ENCODE measurements at places on chromosomes 2 and 18.

DNA sequence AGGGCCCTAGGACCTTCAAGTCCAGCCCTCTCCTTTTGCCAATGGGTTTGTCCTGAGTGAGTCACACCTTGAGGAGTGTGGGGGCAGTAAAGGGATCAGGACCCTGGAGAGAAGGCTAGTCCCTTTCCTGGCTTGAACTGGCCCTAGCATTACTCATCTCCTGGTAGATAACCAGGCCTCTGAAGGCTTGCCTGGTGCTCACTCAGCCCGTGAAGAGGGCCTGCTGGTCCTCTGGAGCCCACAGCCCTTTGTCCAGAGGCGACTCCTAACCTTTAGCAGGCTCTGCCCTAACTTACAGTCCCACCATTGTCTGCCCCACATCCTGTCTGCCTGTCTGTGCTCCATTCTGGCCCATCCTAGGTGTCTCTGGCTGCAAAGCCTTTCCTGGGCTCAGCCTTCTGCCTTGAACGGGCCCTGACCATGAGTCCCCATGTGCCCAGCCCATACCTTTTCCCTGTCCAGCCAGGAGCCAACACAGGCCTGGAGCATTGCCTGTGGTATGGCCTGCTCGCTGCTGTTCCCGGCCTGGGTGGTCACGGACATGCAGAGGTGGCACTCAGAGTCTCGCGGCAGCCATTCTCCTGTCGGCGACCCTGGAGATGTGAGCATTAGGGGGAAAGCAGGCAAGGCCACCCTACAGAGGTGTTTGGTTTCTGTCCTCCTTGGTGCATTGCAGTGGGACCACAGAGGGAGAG lies 5.0 kb downstream of the SFTPB start:
- DNase-seq, result no peak

DNA sequence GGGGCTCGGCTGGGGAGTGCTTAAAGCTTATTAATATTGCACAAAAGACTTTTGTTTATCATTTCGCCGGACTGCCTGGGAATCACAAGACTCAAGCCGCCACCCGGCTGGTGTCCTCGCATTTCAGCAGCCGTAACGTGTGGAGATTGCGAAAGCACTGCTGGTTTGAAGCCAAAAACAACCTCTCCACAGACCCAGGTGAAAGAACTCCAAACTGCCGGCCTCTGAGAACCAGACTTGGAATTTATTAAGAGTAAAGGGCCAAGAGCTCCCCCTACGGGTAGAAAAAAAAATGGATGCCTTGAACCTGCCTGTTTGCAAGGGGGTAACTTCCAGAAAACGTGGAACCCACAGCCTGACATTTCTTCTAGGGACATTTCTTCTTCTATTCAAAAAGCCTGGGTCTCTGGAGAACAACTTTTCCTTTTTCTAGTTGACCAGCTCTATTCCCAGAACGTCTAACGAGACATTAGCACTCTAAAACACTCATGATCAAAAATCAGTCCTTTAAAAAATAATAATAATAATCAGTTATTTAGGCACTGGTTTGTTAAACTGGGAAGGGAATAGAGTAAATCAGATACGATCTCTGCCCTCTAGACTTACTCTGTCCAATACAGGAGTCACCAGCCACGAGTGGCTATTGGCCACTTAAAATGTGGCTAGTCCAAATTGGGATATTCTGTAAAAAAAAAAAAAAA lies 216.3 kb downstream of the C1D start:
- peak; percentile 39 for DNase-seq

DNA sequence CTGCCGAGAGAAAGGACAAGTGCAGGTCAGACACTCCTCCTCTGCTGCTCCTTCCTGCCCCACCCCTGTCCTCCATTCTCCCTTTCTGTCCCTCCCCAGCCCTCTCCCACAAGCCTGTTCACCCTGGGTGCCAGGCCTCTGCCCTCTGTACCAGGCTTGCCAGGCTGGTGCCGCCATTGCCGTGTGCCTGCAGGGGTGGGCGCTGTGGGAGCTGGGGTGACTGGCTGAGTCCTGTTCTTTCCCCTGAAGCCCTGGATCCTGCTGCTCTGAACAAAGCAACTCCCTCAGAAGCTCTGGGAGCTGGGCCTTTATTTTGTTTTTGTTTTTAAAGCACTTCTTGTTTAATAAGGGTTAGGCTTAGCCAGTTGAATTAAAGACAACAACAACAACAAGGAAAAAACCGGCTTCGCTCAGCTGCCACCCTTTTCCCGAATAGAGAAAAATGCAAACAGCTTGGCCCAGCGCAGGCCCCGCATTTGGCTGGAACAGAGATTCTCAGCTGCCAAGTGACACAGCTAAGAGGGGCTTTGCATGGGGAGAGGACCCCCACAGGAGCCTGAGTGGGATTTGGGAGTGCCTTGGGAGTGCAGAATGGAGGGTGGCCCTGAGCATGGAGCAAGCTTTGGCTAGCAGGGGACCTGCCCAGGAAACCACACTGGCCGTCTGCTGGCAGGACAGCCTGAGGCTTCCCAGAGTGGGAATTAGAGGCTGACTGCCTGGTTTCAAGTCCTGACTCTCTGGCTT lies 9.1 kb downstream of the PCARE start:
- DNase-seq, result no peak

GRCh38 chr2:25341011-25341727 lies 556 bp downstream of the DNMT3A start:
- DNase-seq, result peak; percentile 89

DNA sequence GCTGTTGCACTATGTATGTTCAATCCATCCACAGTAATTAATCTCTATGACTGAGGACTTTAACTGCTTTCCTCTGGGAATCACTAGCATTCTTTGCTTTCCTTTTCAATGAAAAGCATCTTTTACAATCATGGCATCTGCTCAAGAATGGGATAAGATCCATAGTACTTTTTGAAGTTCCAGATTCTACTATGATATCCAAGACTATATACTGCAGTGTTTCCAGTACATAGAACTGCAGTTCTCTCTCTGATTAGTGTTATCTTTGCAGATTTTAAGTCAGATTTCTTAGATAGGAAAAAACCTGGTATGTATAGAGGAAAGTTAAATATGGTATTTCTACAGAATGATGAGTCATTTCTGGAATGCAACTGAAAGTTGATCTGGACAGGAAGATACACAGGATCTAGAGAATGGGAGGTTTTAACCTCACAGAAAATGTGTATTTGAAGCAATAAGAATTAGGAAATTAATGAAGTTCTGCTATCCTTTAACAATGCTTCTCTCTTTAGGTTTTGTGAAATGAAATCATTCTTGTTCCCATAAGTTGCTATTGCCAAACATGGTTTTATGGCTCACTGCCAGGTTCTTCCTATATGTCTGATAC lies 670.7 kb downstream of the ERBB4 start:
- peak; percentile 8 for DNase-seq

GRCh38 chr18:8889489-8889888 lies 184.1 kb downstream of the MTCL1 start:
- no peak for DNase-seq

DNA sequence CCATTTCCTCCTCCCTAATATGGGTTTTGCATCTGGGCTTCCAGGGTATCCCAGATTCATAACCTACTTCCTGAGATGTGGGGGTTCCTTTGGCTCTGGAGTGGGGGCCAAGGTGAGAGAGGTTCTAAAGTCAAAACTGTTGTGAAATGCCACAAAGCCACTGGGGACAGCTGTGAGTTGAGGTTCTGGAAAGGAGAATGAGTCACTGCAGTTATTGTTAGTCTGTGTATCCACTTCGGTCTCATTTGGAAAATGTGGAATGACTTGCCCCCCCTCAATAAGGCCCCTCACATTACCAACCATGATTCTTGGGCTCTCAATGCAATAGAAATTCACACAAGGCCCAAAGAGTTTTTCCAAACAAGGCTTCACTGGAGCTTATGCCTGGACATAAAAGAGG lies 51.1 kb upstream of the LGALSL start:
- no peak for DNase-seq

DNA sequence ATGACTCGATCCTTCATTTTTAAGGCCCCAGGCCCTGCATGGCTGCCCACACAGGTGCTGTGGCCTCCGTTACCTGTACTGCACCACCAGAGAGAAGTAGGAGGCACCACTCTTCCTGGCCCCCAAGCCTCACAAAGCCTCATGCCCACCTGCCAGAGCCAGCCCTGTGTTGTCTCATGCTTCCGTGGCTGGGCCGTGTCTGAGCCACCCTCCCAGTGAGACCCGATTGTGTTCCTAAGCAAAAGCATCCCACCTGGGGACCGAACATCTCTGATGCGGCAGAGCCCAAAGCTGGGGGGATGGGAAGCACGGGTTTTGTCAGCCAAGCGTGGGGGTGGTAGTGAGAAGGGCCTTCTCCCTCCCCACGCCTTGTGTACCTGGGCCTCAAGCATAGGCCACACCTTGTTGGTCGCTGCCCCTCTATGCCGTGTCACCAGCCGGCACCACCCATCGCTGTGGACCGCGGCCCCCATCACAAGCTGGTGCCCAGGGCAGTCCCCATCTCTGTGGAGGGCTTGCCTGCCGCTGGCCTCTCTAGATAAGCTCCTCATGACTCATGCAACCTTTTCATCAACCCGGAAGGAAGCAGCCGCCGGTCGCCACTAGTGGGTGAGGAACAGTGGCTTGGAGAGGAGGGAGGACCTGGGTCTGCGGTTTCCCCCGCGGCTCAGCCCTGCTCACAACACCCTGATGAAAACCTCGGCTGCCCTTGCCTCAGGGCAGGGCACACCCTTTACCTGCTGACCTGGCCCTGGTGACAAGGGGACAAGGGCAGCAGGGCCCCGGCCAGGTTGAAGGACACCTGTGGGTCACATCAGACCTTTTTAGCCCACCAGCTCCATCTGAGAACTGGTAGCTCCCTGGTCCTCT lies 2.7 kb upstream of the RNPEPL1 start:
- peak; percentile 71 for DNase-seq

GRCh38 chr2:52959801-52960200 lies 807.8 kb upstream of the CHAC2 start:
- no peak for DNase-seq

GRCh38 chr2:188079196-188079595 lies 212.5 kb upstream of the GULP1 start:
- no peak for DNase-seq

DNA sequence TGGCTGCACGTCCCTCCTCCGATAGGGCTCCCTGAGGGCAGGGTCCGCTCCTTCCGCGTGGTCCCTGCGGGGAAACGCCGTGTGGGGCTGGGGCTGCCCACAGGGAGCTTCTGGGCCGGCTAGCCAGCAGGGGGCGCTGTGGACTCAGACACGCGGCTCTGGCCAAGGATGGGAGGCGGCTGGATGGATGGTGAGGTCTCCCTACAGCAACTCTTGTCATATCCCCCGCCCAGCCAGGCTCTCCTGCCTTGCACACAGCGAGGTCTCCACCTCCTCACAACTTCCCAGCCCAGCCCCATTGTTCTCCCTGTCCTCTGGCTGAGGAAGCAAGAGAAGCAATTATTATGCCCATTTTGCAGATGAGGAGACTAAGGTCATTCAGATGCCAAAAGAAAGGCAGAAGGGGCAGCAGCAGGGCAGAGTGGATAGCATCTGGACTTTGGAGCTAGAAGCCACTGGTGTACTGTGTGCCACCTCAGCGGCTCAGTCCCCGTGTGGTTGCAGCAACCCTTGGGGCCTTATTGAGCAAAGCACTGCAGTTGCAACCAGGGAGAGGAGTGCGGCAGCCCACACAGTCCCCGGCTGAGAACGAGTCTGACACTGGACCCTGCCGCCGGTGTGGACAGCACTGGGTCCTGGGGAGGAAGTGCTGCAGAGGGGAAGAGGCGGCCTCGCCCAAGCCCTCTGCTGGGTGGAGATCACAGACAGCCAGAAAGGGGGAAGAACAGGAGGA lies 99.0 kb downstream of the ZFP36L2 start:
- DNase-seq, result peak; percentile 81

GRCh38 chr18:47745227-47745626 lies 185.2 kb downstream of the SMAD2 start:
- DNase-seq, result no peak

GRCh38 chr2:98623657-98624056 lies 15.3 kb downstream of the UNC50 start:
- no peak for DNase-seq

DNA sequence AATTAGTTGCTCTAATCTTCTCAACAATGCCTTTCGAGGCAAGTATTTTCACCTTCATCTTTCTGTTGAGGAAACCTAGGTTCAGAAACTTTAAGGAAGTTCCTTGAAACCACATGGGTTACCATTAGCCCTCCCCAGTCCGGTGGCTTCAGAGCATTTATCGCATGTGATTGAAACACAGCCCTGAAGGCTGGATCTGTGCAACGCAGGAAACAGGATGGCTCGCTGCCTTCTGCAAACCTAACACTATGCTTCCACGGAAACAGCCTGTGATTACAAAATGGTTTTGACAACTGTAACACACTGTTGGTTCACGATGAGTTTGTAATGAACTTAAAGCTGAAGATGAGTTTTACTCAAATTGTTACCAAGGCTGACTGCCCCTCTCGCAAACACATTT lies 68.5 kb downstream of the EPB41L3 start:
- DNase-seq, result no peak

- DNase-seq, result peak; percentile 45
Observed at GRCh38 chr2:69642709-69643601, 584 bp downstream of the AAK1 start.

DNA sequence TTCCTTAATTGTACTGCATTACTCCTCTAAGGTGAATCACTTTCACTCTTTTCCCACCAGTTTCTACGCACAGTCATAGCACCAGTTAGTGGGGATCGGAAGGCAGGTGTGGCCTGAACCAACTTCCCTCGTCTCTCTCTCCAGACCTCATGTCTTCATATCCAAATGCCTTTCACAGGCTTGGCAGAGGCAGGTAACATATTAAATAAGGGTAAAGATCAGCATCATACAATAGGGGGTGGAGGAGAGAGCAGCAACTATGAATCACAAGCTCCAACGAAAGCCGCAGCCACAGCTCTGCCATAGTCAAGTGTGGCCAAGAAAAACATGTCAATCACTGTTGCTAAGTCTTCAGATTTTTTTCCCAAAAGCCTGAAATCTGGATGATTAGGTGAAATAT lies 40.3 kb downstream of the AP1S3 start:
- no peak for DNase-seq

DNA sequence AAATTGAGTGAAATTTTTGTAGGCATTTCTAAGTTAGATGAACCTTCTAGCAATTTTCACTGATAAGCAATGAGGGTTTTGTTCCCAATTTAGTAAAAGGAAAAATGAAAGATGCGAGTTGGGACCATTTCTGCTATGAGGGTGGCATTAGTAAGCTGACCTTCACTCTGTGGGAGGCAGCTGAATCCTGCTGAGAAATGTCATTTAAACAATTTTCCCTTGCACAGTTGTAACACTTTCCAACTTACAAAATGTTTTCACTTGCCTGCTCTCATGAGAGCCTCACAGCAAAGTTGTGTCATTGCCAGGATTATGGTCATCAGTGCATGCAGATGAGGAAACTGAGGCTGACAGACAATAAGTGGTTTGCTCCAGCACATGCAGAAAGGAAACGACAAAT lies 527.7 kb downstream of the TNS1 start:
- no peak for DNase-seq

- no peak for DNase-seq
Observed at GRCh38 chr18:58097121-58097906, 53.3 kb downstream of the NEDD4L start.

Data from GM13977 (cell line).